ENCODE measurements at places on chromosomes 16 and 17.

GRCh38 chr17:80913928-80914821 lies 77.5 kb upstream of the CHMP6 start:
- no peak for DNase-seq

GRCh38 chr17:13634021-13634420 lies 32.3 kb upstream of the HS3ST3A1 start:
- DNase-seq, result no peak

DNA sequence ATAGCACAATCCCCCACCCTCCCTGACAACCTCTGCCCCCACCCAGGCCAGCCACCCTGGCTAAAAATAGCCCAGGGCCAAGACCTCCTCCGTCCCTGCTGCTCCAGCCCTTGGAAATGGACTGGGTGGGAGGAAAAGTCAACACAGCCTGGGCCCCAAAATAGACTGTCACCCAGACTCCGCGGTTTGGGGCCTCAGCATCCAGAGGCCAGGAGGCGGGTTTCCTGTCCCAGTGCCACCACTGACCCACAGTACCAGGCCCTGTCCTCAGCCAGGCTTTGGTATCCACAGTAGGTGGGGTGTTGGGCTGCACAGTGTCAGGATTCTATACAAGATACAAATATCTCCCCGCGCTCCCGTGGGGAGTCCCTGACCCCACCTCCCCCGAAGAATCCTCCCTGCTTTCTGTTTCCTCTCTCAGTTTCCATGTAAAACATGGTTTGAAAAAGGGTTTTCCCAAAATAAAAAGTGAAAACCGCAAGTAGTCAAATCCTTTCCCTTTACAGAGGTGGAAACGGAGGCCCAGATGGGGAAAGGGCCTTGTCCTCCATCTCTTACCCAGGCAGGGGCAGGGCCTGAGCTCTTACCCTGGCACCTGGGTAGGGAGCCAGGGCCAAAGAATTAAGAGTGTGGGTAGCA lies 20.1 kb downstream of the CPNE2 start:
- no peak for DNase-seq

- no peak for DNase-seq
Observed at GRCh38 chr16:56226187-56226586, 34.9 kb downstream of the GNAO1 start.

DNA sequence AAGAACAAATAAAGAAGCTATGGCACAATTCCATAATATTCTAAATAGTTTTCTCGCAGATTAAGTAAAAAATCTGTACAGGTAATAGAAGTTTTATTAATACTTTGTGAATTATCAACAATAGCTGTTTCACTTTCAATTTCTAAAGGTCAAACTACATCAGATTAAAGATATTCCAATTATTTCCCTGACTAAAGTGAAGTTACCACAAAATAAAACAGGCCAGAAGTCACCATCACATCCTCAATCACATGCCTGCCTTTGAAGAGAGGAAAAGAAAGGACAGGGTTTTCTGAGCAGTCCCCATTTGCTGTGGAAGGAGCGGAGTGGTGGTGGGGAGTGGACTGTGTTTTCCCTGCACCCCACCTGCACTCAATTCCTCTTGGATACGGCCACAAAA lies 11.1 kb downstream of the ITFG1 start:
- DNase-seq, result no peak

DNA sequence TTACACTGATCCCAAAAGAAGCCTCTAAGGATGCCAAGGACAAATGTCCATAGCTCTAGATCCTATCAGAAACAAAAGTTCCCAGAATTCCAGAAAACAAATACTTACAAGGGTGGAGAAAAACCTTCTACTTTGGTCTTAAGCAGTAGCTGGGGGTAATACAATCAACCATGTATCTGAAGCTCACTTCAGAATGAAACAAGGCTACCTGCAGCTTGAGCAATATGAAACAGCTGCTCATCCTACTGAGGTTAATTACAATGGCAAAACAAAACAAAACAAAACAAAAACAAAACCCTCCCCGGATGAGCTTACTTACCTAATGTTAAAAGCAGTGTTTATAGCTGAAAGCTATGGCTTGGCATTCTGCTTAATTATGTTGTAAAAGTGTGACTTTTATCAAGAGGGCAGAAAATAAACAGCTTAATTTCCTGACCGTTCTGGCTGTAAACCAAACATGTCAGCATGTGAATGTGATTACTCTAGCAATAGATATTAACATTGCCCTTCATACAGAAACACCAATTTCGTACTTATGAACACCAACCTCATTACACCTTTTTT lies 10.5 kb downstream of the PDZD9 start:
- no peak for DNase-seq

DNA sequence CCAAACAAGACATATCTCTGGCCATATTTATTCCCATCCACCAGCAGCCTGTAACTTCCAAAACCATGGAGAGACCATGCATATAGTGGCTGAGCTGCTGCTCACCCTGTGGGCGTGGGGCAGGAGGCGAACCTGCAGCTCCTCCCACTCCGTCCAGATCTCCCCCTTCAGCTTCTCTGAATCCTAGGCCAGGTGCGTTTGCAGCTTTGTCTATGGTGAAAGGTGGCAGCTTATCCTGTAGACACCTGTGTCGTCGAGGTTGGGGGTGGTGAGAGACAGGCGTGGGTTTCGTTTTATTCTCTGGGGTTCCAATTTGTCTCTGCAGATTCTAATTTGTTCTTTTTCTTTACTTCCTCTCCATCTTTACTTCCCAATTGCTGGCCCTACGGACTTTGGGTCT lies 9.7 kb upstream of the ANKS4B start:
- no peak for DNase-seq

GRCh38 chr17:62935523-62935922 lies 30.5 kb upstream of the TANC2 start:
- no peak for DNase-seq

DNA sequence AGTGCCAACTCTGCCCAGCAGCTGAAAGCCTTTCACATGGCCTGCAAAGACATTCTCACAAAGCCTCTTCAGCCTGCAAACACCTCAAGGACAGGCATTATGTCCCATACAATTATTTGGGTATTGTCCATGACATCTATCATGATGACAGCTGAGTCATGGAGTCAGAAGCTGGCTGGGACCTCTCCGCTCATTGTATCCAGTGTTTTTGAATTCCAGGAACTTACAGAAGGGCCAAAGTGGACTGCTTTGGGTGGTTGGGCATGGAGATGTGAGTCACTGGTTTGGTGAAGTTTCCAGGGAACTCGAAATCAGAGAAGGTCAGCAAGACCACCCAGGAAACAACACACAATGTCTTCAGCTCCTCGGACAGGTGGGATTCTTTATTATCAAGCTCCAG lies 188.6 kb upstream of the CCL2 start:
- DNase-seq, result no peak
